ENCODE measurements at places on chromosomes 6 and 20. TPM values are rescaled to one million over a fixed set of nuclear protein-coding genes. Genes with fewer than 3 reads are reported as not detected.

The CST5 gene
- not detected for total RNA-seq

The FAM229B gene
- total RNA-seq, result 10.8 TPM

The OR2H2 gene
- total RNA-seq, result not detected

The SIRPB1 gene
- total RNA-seq, result 7.6 TPM

The OR14J1 gene
- not detected for total RNA-seq

The SLC22A2 gene
- total RNA-seq, result not detected

The CDC25B gene
- total RNA-seq, result 18.0 TPM

The NT5DC1 gene
- 38.4 TPM for total RNA-seq

The CD24 gene
- total RNA-seq, result 2.1 TPM

The TAGAP gene
- total RNA-seq, result 5.7 TPM

The PAK5 gene
- total RNA-seq, result not detected

The SLC22A3 gene
- 8.6 TPM for total RNA-seq

The MOXD1 gene
- 2.2 TPM for total RNA-seq

The BPIFB2 gene
- total RNA-seq, result not detected

The NFATC2 gene
- 9.3 TPM for total RNA-seq

DNA sequence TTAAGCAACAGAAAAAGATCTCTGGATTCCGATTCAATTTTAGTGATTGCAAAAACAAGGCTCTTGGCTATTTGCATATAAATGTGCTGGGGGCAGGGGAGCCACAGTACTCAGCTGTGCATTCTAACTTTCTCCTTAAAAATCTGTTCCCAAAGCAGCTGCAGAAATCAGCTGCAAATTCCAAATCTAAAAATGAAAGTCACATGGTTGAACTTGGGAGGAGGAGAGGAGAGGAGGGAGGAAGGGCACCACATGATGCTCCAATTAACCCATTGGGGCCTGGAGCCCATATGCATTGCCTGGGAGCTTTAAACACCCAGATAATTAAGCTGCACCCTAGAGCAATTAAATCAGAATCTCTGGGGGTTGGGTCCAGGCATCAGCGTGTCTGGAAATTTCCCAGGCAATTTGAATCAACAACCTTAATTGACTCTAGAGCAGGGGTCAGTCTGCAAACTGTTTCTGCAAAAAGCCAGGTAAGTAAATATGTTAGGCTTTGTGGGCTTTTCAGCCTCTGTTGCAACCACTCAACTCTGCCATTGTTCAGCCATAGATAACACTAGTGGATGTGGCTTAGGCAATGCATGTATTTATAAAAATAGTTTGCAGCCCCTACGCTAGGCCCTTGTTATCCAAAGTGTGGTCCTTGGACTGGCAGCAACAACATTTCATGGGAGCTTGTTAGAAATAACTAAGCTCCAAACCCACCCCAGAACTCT lies 508.1 kb downstream of the KIF16B start:
- no peak for DNase-seq

- DNase-seq, result no peak
Observed at GRCh38 chr6:72040111-72040510, 153.8 kb downstream of the RIMS1 start.

GRCh38 chr6:135196739-135197510 lies 15.8 kb downstream of the MYB start:
- no peak for DNase-seq

DNA sequence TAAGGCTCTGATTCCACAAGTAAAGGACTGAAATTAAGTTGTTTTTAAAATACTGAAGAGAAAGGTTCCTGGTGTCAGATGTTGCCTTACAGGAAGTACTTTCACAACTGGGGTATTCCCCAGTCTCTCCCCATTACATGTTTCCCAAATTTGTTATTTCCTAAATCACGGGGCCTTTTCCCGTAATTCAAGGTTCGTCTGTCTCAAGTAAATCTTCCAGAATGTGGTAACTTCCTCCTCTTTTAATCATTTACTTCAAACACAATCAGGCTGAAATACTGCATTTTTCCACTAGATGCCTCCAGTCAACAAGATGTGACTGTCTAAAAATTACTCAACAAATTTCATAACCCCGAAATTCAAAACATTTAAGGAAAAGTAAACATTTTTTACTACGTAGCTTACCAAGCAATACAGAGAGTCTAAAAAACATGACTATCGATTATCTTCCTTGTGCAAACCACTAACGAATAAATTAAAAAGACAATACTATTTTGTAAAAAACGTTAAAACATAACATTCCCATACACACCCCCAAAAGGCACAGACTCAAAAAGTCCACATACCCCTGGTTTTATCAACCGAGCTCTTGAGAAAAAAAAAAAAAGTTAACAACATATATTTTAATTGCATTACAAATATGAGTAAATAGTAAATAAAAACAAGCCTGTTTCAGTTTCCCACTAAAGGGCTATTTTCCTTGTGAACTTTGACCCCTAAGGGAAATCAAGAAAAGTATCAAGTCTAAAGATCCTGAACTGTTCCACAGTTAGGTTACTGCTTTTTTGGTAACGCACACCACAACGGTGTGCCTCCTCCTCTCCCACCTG lies 1.7 kb downstream of the SOD2 start:
- DNase-seq, result no peak

DNA sequence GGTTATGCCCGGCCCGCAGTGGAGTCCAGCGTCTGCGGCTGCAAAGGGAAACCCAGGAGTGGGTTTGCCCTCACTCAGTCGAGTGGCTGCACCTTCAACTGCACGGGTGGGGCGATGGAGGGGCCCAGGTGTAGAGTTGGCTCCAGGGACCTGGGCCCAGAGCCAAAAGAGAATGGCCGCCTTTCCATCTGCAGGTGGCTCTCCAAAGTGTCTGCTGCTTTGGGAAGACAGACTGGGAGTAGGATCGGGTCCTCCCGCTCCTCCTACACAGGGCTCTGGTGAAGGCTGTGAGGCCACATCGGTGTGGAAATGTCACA lies 80.1 kb downstream of the PTPN1 start:
- DNase-seq, result no peak

GRCh38 chr6:89643406-89643805 lies 4.9 kb upstream of the LYRM2 start:
- DNase-seq, result no peak

DNA sequence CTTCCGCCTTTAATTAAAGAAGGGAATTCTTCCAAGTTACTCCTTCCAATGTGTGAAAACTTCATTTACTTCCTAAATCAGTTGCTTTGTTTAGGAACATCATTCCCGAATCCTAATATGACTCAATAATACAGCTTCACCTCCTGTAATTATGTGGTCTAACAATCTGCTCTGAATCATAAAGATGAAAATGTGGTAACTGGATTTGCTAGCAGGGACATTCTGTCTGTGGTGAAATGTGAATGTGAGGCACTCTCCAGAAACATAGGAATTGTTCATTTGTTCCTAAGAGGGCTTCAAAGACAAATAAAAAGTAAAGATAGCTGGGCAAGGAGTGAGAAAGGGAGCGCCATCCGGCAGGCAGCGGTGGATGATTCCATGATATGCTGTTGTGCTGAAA lies 678.1 kb downstream of the KIF16B start:
- DNase-seq, result no peak

- DNase-seq, result no peak
Observed at GRCh38 chr6:104306211-104306610, 553.5 kb downstream of the HACE1 start.

GRCh38 chr20:16828666-16829305 lies 80.6 kb downstream of the OTOR start:
- DNase-seq, result no peak

DNA sequence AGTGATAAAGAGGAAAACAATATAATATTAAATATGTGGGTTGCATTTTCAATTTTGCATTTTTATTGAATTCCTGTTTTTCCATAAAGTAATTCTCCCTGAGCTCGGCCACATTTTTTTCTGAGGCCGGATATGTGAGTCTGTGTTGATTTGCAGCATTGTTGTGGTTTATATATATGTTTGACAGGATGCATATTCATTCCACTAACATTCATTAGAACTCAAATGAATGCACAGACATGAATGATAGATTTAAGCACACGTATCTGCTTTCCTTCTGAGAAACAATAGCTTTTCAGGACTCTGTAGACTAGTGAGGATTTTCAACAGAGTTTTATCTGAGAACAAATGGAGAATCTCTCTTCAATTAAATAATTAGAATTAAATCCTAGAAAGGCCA lies 10.6 kb upstream of the EXOC2 start:
- no peak for DNase-seq

DNA sequence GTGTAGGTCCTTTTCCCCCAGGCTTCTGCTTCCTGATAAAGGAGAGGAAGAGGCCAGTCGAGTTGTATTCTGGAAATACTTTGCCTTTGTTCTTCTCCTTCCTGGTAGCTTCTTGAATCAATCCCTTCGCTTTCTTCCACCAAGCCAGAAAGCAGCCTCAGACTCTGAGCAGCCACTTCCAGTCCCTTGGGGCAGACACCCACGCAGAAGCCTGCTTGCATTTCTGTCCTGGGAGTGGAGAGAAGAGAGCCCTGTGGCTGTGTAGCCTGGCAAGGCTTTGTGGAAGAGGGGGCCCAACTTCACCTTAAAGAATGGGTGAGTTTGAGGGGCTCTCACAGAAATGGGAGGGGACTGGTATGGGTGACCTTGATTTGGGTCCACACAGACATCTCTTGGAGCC lies 211.0 kb upstream of the SSTR4 start:
- DNase-seq, result no peak

- DNase-seq, result no peak
Observed at GRCh38 chr6:106173124-106173879, 87.2 kb downstream of the PRDM1 start.
